ENCODE measurements at places on chromosomes 16 and 17.
A peak's percentile ranks its signal among the peaks of the same experiment; 100 is the strongest.

DNA sequence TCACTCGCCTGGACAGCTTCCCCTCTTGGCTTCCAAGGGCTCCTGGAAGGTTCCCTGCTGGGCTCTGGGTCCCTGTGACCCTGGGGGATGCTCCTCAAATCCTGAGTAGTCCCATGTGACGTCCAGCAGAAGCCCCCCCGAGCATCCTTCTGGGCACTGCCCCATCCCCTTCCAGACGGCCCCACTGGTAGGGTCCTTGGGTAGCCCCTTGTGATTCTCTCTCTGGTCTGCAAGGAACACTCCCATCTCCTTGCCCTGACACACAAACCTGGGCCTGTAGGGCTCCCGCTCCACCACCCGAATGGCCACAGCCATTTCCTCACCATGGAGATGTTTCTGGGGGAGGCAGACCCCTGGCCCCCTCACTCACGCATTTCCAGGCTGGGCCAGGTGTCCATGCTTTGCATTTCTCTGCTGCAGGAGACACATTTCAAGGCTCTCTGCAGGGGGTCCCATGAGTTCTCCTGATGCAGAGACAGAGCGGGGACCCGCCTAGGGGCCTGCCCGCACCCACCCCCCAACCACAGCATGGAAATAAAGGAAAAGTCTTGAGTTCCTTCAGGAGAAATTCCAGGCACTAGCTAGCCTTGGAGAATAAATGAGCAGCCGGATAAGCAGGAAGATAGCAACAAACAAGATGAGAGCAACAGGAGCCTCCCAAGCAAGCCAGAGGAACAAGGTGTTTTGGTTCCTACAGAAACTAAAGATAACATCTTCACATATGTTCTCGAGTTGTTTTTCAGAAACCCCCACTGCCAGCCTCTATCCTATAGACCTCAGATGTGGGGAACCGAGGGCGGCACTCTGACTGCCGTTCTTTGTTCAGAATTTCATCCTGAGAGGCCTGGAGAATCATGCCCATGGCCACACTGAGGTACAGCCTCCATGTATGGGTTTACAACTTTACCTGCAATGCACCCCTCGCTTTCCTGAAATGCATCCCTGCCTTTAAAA lies 128.8 kb downstream of the MGAT5B start:
- no peak for DNase-seq

DNA sequence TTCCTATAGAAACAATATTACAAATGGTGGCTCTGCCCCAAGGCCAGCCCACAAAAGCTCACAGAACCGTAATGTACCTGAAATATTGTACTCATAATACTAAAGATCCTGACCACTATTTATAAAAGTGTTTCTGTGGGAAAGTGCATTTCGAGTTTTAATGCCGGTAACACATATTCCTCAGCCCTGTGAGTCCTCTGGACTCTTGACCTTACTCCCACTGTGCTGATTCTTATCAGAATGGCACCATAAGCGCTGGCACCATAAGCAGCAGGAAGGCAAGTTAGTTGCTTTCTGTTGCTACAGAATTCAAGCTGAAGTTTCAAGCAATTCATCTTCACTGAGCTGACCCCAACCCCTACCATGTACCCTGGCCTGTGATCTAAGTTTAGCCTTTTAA lies 36.4 kb upstream of the MED13 start:
- DNase-seq, result no peak

- no peak for DNase-seq
Measured at GRCh38 chr17:40321524-40321929, 12.5 kb downstream of the RARA start.

DNA sequence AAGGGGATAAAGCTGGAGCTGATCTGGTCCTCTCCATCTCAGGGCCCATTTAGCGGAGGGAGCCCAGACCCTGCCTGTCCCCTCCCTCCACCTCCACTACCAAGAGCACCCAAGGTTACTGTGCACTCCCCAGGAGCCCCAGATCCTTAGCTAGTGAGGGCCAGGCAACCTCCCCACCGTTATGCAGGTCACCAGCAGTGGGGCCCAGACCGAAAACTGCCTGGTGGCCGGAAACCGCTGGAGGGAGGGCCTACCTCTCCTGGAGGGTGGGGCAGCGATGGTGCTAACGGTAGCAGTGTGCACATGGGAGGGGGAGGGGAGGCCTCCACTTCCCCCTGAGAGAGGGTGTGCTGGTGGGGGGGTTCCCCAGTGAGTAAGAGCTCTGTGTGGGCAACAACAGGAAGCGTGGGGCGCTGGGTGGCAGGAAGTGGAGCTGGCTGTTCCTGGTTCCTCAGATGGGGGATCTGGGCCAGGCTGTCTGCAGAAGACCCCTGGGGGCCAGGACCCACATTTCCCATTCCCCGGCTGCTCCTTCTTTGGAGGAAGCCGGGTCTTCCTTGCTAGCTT lies 4.4 kb downstream of the FMNL1 start:
- DNase-seq, result peak; percentile 97

DNA sequence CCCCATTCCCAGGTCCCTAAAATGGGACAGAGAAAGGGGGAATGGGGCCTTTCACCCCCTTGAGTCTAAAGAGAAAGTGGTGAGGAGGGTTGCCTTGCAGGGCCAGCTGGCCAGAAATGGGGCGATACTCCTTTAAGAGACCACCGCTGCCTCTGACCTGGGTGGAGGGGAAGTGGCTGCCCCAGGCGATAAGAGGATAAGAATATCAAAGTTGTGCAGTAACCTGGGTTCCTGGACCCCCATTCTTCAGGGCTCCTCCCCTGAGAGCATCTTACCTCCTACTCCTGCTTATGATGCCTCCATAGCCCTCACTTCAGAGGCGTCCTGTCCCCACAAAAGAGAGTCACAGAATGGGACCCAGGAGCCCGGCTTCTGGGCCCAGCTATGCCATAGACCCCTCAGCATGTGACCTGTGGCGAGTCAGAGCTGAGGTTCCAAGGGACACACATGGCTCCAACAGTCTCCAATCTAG lies 5.2 kb upstream of the TSPOAP1 start:
- DNase-seq, result no peak

- no peak for DNase-seq
Measured at GRCh38 chr16:75997606-75998005, 271.3 kb upstream of the CPHXL start.

GRCh38 chr16:31455601-31456314 lies 3.5 kb upstream of the ARMC5 start:
- DNase-seq, result peak; percentile 74

All from suppressor macrophage treated with lipopolysaccharide for 1 hour (primary cell).